ENCODE measurements at places on chromosomes 2 and 18.

- peak; percentile 66 for DNase-seq
These were observed 251.6 kb upstream of the NCKAP5 start for GRCh38 chr2:133819906-133820305.

GRCh38 chr2:45714679-45715078 lies 63.2 kb downstream of the PRKCE start:
- DNase-seq, result no peak

- no peak for DNase-seq
These were observed 147.1 kb upstream of the BOD1L2 start for GRCh38 chr18:56999823-57000222.

DNA sequence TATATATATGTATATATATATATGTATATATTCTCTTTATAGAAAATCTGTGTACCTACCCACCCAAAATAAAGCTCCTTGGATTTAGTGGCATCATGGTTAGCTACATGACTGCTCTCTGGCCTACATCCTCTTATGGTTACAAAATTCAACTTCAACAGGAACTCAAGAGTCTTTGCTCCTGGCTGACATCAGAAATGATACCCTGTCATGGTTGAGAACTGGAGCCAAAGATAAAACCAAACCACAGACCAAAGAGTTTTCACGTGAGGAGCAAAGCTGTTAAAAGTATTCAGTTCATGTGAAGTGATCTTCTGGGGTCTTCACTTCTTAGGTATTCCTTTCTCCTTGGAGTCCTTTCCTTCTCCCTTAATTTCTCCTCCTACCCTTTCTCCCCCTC lies 476.3 kb downstream of the SOX11 start:
- no peak for DNase-seq

GRCh38 chr18:45976566-45976965 lies 9.4 kb upstream of the EPG5 start:
- DNase-seq, result peak; percentile 42

- DNase-seq, result no peak
These were observed 183.9 kb downstream of the LPIN1 start for GRCh38 chr2:11930211-11930761.

GRCh38 chr2:66805016-66805865 lies 370.3 kb downstream of the MEIS1 start:
- DNase-seq, result peak; percentile 41
